ENCODE measurements at places on chromosomes 7 and 10. TPM values are rescaled to one million over a fixed set of nuclear protein-coding genes. Genes with fewer than 3 reads are reported as not detected.

- no peak for DNase-seq
Observed at GRCh38 chr7:98830972-98831548, 38.8 kb downstream of the TMEM130 start.

Gene SPDYE6
- polyA plus RNA-seq, result 6.3 TPM

Gene CARD11
- polyA plus RNA-seq, result 1.1 TPM

DNA sequence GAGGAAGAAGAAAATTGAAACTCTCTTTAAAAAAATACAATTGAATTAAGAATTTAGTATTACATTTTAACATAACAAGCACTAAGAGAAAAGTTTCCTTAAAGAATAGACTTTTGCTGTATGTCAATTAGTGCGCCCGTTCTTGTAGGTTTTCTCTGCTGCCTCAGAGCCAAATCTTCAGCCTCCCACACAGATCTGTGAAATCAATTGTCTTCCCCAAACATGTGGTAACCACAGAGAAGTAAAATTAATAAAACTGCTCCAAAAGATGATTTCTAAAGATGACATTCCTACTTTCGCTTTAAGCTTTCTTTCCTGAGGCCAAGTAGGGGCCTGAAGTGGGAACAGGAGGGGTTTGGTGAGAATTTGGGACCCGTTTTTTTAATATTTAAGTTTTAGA, 113.2 kb upstream of the ADO start:
- DNase-seq, result no peak

DNA sequence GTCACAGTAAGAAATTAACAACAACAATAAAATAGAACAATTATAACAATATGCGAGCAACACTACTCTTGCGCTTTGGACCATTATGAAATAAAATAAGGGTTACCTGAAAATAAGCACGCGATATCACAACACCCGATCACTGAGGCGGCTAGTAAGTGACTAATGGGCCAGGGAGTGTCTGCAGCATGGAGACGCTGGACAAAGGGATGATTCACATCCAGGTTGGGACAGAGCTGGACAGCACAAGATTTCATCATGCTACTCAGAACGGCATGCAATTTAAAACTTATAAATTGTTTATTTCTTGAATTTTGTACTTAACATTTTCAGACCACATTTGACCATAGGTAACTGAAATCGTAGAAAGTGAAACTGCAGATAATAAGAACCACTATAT, 15.6 kb downstream of the HIBADH start:
- DNase-seq, result no peak

Gene PKD2L1
- polyA plus RNA-seq, result 0.38 TPM

Gene SORCS1
- polyA plus RNA-seq, result 18.3 TPM

Gene MUC3A
- 1.2 TPM for polyA plus RNA-seq

- no peak for DNase-seq
Observed at GRCh38 chr7:41268878-41269277, 434.0 kb downstream of the INHBA start.

DNA sequence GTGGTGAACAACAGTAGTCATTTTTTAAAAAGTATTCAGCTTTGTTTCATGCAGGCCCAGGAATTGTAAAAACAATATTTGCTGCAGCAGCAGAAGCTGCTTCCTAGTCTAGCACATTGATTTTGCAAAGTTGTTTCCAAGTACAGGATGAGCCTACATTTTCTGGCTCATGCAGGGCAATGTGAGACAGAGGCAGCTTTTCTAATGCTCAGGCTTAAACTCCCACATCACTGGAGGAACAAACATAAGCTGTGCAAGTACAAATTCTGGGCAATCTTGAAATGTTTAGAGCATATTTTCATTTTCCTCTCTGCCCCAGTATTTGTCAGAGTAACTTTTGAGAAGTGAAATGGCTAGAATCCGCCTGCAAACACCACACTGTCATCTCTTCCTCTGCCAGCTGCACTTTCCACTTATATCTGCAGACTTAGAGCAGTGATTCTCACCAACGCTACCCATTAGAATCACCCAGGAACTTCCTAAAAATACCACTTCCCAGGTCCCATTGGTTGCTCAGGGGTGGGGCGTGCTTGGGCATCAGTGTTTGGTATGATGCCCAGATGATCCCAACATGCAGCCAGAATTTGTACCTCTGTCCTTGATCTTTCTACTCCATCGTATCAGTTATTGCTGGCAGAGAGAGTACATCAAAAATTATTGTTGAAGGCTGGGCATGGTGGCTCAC, 304.1 kb upstream of the LRGUK start:
- DNase-seq, result no peak

Gene FRAT1
- 2.5 TPM for polyA plus RNA-seq

Gene SKIDA1
- 12.2 TPM for polyA plus RNA-seq

- DNase-seq, result no peak
Observed at GRCh38 chr10:48595539-48595932, 9.3 kb downstream of the ARHGAP22 start.

Gene ZP3
- polyA plus RNA-seq, result 3.3 TPM

GRCh38 chr7:149320313-149321124, 58.5 kb downstream of the ZNF783 start:
- no peak for DNase-seq

DNA sequence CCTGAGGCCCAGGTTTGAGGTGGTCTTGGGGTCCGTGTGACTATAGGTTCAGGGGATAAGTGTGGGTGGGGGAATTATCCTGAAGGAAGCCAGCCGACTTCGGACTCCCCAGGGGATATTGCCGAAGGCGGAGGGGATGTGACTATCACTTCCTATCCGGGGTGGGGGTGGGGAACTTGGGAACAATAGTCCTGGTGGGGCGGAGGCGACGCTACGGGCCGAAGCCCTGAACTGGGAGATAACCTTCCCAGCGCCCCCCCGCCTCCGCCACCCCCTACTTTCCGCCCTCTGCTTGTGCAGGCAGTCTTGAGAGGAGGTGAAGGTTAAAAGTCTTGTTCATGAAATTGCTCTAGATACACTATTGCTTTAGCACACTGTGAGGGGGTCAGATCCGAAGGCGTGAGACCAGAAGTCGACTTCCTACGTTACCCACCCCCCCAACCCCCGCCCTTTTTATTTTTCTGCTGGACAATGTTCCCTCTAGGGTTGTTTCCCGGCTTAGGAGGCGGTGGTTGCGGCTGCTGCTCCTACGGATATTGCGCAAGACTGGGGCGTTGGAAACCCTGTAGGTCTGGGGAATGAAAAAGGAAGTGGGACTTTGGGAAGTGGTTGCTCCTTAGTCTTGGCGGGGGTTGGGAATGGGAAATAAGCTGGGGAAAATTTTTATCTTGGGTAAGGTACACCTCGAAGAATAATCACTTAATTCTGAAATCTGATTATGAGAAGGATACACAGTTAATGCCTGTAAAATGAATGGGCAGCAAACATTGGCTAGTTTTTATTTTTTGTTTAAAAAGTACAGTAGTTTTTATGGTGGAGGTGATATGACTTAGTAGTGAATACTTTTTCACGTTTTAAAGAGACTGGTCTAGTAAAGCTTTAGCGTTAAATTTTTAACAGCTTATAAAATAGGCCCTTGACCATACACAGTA, 1.5 kb downstream of the PTPN12 start:
- peak; percentile 82 for DNase-seq

DNA sequence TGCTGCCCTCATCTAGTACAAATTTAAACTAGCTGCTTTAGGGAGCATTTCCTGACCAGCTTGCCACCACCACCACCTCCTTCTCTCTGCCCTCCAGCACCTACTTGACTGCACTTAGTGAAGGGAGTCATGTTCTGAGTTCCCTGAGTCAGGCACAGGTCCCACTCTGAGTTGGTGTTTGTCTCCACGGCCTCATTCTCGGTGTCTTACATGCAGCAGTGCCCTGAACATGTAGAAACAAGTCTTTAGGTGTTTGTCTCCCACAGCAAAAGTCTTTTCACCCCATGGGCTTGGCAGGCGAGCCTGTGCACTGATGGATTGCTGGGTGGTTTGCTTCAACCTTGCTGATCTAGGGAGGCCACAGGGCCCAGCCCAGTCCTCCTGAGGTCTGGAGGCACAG, 16.9 kb downstream of the TSPAN14 start:
- no peak for DNase-seq

- no peak for DNase-seq
Observed at GRCh38 chr7:78346827-78347226, 548.3 kb downstream of the PHTF2 start.

GRCh38 chr10:130022086-130022485, 58.0 kb upstream of the EBF3 start:
- no peak for DNase-seq

- DNase-seq, result no peak
Observed at GRCh38 chr10:84310470-84310869, 17.9 kb upstream of the CCSER2 start.

DNA sequence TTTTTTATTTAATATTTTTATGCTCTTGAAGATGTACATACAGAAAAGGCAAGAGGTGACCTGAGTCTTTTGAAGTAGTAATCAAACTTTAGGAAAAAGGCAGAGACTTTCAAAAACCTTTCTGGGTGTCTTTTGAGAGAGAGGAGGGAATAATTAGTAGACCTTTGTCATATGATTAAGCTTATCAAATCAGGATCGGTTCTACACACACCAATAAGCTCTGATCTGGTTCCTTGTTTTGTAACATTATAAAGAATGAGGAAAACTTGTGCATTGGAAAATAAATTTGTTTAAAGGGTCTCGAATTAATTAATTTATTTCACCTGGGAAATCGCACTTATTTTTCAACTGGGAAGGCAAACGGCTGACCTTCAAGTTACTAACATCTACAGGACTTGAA, 11.9 kb downstream of the TWIST1 start:
- DNase-seq, result no peak

Gene SRRM3
- 2.1 TPM for polyA plus RNA-seq

- DNase-seq, result no peak
Observed at GRCh38 chr10:113732160-113732881, 19.2 kb upstream of the PLEKHS1 start.

Gene CNPY1
- not detected for polyA plus RNA-seq

- DNase-seq, result no peak
Observed at GRCh38 chr10:97785731-97786130, 13.9 kb upstream of the SFRP5 start.

- no peak for DNase-seq
Observed at GRCh38 chr10:52212062-52212461, 102.0 kb upstream of the DKK1 start.

Gene MACC1
- polyA plus RNA-seq, result 10.8 TPM

DNA sequence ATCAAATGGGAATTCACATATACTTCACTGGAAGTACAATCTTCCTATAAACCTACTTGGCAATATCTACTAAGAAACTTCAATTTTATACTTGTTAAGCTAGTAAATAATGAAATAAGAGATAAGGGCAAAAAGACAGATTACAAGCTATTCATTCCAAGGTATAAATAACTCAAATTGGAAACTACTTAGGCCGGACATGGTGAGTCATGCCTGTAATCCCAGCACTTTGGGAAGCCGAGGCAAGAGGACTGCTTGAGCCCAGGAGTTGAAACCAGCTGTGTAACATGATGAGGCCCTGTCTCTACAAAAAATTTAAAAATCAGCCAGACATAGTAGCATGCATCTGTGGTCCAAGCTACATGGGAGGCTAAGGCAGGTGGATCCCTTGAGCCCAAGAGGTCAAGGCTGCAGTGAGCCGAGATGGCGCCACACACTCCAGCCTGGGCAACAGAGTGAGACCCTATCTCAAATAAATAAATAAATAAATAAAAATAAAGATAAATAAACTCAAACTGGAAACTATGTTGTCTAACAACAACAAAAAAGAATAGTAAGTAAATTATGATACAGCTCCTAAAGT, 37.6 kb downstream of the ARHGAP21 start:
- no peak for DNase-seq

Gene GPR146
- polyA plus RNA-seq, result 2.5 TPM

GRCh38 chr10:29099001-29099400, 189.9 kb upstream of the LYZL1 start:
- no peak for DNase-seq

DNA sequence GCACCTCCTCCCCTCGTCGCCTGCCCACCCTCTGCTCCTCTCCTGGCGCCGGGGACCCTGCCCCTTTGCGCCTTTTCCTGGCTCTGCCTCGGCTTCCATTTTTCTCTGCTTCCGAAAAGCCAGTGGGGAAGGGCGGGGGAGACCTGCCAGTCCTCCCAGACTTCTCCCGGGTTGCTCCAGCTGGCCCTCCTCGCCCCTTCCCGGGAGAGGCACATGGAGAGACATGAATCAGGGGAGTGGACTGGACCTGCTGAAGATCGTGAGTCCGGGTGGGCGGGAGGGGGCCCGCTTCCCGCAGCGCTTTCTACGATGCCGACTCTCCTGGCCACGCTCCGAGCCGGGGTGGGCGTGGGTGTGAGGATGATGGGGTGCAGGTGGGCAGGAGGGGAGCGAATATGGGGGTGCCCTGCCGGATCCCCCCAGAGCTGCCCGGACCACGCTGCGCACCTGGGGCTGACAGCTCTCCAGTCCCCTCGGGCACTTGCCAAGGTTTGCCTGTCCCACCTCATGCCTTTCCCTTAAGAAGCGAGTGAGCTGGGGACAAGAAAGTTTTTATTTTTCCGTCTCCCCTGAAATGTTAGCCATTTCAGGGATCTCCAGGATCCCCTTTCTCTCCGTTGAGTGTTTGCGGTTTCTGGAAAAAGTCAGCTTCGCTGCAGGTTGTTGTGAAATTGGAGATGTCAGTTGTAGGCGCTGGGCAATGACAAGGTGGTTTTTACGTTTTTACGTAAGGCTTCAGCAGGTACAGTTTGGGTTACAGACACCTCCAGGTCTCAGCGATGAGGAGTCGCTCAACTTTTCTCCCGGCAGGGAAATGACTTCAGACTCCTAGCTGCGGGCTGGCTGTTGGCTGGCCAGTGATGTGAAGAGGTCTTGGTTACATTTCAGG, 977 bp downstream of the CACNB2 start:
- DNase-seq, result peak; percentile 34

DNA sequence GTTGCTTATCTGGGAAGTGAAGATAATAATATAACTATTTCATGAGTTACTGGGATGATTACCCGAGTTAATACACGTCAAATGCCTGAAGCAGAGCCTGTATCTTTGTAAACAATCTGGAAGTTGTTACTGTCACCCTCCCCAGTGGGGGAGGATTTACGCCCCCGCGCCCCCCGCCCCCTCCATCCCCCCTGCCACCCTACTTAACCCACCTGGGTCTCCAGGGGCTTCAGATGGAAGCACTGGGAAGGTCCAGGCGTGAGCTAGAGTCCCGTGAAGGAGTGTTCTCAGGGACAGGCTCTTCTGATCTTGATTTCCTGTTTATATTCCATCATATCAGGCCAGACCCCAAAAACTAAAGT, 691 bp upstream of the PPA1 start:
- DNase-seq, result no peak

Gene MLXIPL
- 4.8 TPM for polyA plus RNA-seq

Gene ATRNL1
- polyA plus RNA-seq, result 27.8 TPM

DNA sequence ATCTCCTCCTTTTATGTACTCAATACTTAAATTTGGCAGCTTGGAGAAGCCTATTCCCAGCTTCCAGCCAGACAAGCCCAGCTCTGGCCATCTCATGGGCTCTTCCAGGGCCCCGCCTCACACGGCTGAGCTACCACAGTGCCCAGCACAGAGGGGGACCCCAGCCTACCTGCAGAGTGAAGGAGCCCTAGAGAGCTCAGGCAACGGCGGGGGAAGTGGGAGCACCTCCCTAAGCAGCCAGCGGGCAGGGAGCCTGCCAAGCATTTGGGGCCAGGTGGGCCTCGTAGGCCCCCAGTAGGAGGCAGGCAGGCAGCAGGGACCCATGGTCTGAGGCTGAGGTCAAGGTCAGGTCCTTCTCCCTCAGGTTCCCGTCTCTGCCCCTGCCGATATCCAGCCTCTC, 29.1 kb upstream of the SMARCD3 start:
- DNase-seq, result no peak

Gene UNC5B
- polyA plus RNA-seq, result 45.4 TPM

Gene CAMK1D
- polyA plus RNA-seq, result 11.9 TPM
